ENCODE measurements at places on chromosomes 11 and 22.

DNA sequence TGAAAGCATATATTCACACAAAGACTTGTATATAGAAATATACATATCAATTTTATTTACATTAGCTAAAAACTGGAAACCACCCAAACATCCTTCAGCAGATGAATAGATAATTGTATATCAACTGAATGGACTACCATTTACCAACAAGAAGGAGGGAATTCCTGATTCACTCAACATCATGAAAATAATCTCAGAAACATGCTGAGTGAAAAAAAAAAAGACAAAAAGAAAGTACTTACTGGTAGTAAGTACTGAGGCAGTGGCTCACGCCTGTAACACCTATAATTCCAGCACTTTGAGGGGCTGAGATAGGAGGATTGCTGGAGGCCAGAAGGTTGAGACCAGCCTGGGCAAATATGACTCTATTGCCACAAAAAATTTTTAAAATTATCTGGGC is 7.4 kb upstream of the IPO7 start:
- no peak for DNase-seq

DNA sequence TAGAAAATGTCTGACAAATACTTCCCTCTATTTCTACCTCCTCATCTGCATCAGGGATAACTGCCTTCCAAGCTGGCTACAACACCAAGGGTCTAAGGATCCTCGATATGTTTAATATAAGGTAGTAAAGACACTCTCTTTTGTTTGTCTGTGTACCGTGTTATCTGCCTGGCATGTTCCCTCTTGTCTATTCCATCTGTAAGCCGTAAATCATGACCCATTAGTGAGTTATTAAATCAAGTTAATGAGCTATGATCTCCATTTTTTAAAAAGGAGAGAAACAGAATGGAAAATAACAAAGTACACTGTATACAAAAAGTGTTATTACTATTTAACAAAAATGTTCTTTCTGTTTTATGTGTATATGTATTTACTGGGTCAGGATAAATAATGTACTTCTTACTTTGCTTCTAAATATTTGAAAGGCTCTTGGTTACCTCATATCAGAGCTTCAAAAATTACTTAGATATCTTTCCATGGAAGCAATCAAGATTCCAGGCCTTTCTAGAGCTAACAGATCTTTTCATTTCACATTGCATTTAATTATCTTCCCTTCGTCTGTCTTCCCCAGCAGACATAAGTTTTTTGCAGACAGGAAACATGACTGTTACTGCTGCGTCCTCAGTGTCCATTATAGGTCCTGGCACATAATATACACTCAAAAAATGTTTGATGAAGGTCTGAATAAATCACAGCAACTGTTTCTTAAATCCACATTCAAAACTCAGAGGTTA is 342.6 kb upstream of the CCDC90B start:
- no peak for DNase-seq

DNA sequence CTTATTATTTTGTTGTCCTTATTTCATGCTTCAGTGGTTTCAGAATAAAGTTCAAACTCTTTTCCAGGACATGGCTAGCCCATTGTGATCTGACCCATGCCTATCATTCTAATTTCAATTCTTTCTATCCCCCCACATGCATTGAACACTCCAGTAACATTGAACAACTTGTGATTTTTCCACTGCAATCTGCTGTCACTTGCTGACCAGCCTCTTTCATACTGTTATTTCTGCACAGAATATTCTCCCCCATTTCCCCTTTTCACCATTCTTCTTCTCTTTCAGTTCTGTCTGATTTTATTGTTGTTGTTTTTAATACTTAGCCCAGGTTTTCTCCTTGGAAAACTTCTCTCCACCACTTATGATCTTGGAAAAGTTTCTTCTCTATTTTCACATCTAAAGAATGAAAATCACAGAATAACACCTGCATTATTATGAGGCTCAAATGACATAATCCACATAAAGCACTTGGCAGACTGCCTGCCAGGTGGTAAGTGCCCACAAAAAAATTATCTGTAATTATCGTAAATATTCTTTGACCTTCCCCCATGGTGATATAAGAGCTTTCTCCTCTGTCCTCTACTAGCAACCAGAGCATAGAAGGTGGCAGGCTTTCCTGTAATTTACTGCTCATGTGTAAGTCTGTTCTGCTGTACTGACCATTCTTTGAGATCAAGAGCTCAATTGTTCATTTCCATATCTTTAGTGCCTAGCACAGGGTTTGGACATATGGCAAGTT is 51.9 kb upstream of the EED start:
- DNase-seq: no peak

DNA sequence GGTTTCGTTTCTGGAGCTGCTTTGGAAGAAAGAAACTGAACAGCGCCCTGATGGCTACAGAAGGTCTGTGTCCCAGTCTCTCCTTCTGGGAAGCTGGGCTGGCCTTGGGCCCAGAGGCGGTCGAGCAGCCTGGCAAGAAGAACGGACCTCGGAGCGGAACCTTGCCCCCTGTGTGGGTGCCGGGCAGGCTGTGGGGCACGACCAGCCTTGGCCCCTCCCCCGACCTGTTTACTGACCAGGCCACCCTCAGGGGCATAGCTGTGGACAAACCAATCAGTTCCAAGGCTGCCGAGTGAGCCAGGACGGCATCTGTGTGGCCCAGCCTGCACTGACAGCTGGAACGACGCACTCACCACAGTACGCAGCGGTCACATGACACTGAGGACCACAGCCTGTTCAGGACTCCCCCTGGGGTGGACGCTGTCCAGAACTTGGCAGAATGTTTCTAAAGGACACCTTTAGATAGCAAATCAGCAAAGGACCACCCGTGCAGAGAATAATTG is 7.2 kb downstream of the PIM3 start:
- no peak for DNase-seq

- DNase-seq: no peak
These were observed 188.1 kb downstream of the CTTN start for GRCh38 chr11:70586261-70587074.

DNA sequence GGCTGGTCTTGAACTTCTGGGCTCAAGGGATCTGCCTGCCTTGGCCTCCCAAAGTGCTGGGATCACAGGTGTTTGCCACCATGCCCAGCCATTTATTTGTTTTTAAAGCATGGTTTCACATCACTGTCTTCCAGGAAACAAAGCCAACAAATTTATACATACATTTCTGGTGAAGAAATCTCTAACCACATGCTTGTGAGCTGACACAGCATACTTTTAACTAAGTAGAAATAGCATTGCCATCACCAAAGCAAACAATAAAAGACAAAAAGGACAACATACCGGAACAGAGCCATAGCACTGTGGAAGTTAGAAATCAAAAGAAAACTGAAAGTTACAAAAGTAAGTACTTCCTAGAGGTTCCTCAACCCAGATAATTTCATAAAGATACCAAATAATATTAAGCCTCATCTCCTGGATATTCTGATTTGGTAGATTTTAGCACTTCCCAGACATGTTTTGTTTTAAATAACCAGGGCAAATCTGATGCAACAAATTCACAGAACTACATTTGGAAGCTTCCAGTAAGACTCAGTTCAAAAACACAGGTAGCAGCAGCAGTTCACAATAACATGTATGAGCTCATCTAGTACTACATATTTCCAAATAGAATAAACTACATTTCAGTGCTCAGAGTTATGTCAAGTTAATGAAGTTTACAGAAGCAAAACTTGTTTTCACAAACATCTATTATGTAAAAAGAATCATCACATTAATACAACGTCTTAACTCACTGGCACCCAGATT is 70.6 kb downstream of the RRAS2 start:
- DNase-seq: peak; percentile 36

DNA sequence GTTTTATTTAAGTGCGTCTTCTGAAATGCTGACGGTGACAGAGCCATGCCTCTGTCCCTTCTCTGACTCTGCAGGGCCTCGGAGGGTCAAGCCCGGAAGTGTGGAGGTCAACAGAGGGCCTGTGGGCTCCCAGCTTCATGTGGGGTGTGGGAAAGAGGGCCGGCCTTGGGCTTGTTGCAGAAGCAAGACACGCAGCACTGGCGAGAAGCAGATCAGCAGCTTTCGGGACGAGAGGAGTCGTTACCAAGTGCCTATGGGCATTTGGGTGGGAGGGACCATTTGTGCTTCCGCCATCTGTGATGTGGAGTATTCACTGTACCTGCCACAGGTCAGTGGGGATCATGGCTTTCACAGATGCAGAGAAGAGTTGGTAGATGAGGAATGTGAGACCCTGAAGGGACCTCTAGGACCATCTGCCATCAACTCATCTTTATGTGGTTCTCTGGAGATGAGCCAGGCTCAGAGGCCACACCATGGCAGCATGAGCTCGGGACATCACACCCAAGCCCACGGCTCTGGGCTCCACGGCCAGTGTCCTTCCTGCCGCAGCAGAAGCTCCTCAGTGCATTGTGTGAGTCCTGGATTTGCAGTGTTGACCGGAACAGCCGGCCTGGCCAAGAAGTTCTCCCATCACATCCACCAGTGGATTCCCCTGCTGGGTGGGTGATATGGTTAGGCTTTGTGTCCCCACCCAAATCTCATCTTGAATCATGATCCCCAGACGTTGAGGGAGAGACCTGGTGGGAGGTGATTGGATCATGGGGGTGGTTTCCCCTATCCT is 590.7 kb downstream of the TBC1D22A start:
- no peak for DNase-seq

DNA sequence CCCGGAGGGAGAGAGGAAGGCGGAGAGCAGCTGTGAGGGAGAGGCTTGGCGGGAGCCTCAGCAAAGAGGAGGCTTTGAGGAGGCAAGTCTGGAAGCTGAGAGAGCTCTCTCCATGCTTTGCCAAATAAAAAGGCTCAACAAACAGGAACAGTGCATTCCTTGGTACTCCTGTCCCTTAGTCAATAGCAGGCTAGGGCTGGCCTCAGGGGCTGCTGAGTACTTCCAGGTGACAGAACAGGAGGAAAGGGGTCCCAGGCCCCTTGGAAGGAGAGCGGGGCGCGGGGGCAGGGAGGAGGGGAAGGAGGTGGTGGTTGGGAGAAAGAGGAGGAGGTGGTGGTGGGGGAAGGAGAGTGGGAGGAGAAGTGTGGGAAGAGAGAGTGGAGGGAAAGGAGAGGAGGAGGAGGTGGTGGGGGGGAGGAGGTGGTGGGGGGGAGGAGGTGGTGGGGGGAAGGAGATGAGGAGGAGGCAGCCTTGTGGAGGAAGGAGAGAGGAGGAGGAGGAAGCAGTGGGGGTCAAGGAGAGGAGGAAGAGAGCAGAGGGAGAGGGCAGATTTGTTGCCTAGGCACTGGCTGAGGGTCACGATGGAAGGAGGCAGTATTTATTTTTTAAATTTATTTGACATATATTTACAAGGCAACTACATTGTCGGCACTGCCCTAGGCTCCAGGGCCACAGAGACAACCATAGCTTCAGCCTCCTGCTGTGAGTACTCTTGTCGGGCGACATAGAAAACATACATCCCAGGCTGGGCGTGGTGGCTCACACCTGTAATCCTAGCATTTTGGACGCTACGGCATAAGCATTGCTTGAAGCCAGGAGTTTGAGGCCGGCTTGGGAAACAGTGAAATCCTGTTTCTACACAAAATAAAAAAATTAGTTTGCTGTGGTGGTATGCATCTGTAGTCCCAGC is 74.2 kb upstream of the ZBED5 start:
- DNase-seq: no peak

DNA sequence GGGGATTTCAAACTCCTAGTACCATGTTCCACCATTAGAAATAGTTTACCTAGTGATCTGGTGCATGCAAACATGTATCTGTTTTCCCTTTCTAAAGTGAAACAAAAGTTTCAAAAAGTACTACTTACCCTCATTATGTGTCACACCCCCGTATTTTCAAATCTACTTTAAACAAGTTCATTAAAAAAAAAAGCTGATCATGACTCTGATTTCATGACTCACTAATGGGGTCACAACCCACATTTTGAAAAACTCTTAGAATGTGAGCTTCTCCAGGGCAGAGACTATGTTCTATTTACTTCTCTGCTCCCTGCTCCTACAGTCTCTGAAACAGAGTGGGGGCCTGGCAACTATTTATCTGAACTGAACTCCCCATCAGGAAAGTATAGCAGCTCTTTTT is 18.2 kb downstream of the CHRM1 start:
- no peak for DNase-seq

GRCh38 chr11:565921-566509 is 5.2 kb downstream of the RASSF7 start:
- DNase-seq: no peak

All from stromal cell of bone marrow (primary cell).